ENCODE measurements at places on chromosomes 2 and 18.

DNA sequence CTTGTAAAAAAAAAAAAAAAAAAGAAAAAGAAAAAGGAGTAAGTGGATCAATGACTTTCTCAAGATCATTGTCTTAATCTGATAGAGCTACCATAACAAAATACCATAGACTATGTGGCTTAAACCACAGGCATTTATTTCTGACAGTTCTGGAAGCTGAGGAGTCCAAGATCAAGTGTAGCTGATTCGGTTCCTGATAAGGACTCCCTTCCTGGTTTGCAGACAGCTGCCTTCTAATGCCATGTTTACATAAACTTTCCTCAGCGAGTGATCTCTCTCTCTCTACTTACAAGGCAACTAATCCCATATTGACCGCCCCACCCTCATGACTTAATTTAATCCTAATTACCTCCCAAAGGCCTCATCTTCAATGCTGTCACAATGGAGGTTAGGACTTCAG lies 36.5 kb upstream of the SIX2 start:
- DNase-seq: no peak

DNA sequence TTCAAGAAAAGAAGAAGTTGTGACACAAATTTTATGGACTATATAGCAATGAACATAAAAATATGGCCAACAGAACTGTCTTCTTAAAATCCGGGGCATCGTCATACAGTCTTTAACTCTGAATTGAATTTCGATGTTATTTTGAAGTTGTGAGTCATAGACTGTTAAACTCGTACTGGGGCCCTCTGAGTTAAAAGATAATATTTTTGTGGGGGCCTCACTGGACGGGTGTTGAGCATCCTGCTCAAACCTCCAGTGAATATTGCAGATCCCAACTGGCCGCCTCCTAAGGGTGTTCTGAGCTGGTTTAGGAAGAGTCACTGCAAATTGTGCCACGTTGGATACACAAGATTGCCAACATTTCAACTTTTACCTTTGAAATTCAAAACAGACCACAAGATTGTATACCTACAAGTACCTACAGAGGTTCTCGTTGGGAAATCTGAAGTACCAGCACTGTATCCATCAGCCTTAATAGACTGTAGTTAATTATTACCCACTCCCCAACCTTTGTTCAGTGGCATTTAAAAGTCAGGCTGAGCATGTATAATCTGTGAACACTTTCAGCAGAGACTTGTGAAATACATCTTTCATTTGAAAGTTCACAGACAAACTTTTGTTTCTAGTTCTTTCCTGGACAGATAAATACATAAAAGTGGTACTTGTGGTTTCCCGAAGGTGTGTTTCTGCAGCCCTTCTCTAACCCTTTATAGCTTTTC lies 27.8 kb downstream of the KLHL23 start:
- DNase-seq: no peak

- no peak for DNase-seq
Observed at GRCh38 chr2:175156534-175156933, 11.5 kb downstream of the ATF2 start.

- DNase-seq: no peak
Observed at GRCh38 chr18:23387265-23387664, 65.8 kb upstream of the RIOK3 start.

- DNase-seq: no peak
Observed at GRCh38 chr2:23412556-23413155, 27.7 kb downstream of the KLHL29 start.

GRCh38 chr2:71224935-71225334 lies 2.0 kb downstream of the PAIP2B start:
- no peak for DNase-seq

GRCh38 chr18:45109271-45109670 lies 428.6 kb downstream of the SETBP1 start:
- DNase-seq: no peak

DNA sequence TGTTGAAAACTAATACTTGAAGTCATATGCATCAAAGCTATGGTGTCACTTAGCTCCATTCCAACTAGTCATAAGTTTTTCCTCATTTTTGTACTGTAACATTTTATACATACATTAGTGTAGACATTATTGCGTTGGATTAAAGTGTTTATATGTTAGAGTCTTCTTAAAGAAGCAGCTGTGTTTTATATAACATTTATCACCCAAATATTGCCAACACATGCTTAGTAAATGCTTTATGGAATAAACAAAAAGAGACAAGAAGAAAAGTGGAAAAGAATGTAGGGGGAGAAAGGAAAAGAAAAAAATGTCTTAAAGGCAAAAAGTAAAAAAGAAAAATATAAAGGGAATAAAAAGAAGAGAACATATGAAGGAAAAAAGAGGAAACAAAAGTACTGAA lies 1314.3 kb upstream of the CELF4 start:
- no peak for DNase-seq

DNA sequence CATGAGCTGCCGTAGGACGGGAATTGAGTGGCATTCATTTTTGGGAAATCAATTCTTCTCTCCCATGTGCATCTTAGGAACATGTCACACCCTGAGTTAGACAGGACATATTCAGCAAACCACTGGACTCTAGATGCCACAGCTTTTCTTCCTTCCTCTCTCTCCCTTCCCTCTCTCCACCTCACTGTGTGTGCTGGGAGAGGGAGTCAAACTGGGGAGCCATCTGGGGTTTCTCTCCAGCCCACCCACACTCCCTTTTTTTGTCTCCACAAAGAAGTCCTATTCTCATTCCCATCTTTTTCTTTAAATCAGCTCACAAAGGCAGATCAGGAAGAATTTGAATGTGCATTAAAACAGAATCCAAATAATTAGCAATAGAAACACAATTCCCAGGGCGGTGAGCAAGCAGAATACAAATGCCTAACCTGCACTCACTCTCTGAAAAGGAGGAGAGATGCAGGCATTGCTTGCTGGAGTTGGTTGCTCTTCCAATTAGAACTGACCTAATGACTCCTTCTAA lies 15.4 kb downstream of the CD28 start:
- DNase-seq: no peak

DNA sequence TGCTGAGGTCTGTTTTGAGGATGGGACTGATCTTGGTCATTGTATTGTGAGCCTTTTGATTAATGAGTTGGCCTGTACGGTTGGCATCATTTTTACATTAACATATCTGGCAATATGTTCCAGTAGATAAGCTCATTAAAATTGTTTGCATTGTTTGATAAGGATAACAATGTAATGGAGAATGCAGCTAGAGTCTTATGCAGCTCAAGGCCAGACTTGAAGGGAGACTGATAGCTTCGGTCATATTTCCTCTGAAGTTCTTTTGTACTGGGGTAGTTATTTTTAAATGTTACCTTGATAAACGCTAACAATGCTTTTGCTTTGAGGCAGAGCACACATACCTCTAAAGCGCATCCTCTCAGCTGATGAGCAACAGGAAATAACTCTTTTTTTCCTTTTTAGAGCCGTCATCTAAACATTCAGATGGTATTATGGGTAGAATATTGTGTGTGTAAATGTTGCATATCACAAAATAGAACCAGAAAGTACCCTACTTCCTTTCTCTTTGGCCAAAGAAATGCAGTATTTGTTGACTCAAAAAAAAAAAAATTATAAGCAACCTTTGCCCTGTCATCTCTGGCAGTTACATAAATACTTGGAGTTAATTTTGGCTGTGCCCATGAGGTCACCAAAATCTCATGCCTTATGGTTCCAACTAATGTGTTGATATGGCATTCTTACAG lies 1.3 kb downstream of the MAPRE2 start:
- DNase-seq: no peak

DNA sequence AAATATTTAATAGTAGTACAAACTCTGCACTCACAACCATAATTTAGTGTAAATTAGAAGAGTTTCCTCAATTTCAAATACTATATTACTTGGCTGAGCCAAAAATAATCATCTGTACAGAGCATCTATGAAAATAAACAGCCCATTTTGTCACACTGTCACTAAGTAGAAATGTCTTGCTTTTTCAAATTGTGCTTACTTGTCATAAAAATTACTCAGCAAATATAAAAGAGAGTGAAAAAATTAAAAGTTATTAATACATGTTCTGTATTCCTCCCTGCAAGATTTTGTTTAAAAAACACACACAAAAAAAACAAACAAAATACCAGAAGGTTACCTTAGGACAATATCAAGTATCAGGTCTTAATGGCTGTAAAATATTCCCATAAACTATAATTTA lies 155.7 kb downstream of the DLGAP1 start:
- no peak for DNase-seq

DNA sequence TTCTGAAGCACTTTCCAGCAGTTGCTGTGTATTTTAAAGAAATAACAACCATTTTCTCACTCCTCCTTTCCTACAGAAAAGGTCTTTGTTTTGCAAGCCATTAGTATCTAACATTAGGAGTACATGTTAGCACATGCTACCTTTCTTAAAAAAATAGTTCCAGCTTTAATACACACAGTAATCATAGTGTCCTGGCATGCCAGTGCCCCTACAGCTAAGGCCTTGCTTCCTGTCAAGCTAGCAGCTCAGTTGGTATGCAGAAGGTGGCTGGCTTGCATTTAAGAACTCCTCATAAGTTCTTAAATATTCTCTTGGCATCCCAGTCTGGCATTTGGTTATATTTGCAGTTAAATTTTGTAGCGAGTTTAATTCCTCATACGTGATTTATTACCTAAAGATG lies 141.3 kb upstream of the IL1R2 start:
- DNase-seq: no peak

- no peak for DNase-seq
Observed at GRCh38 chr18:54952026-54952425, 7.2 kb downstream of the CCDC68 start.

DNA sequence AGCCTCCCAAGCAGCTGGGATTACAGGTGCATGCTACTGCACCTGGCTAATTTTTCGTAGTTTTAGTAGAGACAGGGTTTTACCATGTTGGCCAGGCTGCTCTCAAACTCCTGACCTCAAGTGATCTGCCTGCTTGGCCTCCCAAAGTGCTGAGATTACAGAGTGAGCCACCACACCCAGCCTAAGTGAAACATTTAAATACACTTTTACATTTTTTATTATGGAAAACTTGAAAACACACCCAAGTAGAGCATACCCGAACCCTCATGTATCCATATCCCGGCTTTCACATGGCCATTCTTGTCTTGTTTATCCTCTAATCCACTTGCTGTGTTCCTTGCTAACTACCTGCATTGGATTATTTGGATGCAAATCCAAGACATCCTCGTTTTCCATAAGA lies 13.2 kb upstream of the AGPS start:
- DNase-seq: no peak

GRCh38 chr2:54939446-54940118 lies 110.7 kb downstream of the RTN4 start:
- DNase-seq: no peak

- no peak for DNase-seq
Observed at GRCh38 chr2:191728750-191729624, 51.1 kb downstream of the NABP1 start.

Measured in suprapubic skin (tissue), 4 donors.